Stimulated activated CD4-positive, alpha-beta T cell treated with anti-CD3 and anti-CD28 coated beads, Interleukin-15, amount 100 ng/mL, for 1 hour (primary cell): ENCODE measurements at places on chromosomes 5 and 9.

DNA sequence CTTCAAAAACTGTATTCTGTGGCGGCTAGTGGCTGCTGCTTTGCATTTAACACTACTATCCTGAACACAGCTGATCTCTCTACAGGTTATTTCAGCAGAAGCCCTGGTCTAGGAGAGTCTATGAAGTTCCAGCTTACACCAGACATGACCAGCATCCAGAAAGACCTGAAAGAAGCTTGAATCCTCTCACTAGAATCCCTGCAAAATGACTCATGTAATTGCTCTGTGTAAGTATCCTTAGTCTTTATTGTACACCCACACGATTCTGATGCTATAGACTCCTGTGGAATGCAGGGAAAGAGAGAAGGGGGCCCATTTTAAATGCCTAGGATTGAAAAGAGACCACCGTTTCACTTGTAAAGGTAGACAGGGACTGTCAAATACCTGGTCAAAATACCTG, 859 bp upstream of the GRIA1 start:
- DNase-seq = no peak

GRCh38 chr9:3191715-3192114, 334.1 kb downstream of the RFX3 start:
- DNase-seq = no peak

- no peak for DNase-seq
Measured at GRCh38 chr5:138844812-138845513, 30.2 kb downstream of the LRRTM2 start.

- DNase-seq = no peak
Measured at GRCh38 chr9:112894041-112894440, 3.4 kb upstream of the SLC46A2 start.

- no peak for DNase-seq
Measured at GRCh38 chr9:92749934-92750315, 14.7 kb downstream of the BICD2 start.

GRCh38 chr5:143682246-143682905, 129.6 kb upstream of the HMHB1 start:
- no peak for DNase-seq
